Mucosa of gallbladder (tissue), 1 donor: ENCODE measurements at places on chromosomes 3 and 15. TPM values are rescaled to one million over a fixed set of nuclear protein-coding genes. Genes with fewer than 3 reads are reported as not detected.

The STRA6 gene
- total RNA-seq = 0.75 TPM

The ASB14 gene
- not detected for total RNA-seq

The RTP4 gene
- total RNA-seq = 5.4 TPM

The CHRM5 gene
- total RNA-seq = not detected

The CTDSPL2 gene
- total RNA-seq = 32.4 TPM

The TMCO5A gene
- 0.14 TPM for total RNA-seq

The LCTL gene
- not detected for total RNA-seq

The SLC22A14 gene
- 0.46 TPM for total RNA-seq

The GOLGA6L4 gene
- 1.8 TPM for total RNA-seq

The CD80 gene
- total RNA-seq = 0.46 TPM

The ST8SIA2 gene
- total RNA-seq = 0.09 TPM

The KLHL40 gene
- total RNA-seq = not detected
